Smooth muscle cell of the pulmonary artery (primary cell): ENCODE measurements at places on chromosomes 2 and 18. TPM values are rescaled to one million over a fixed set of nuclear protein-coding genes. Genes with fewer than 3 reads are reported as not detected.

CRYGC gene
- total RNA-seq, result not detected in 2 replicates

IL1R1 gene
- total RNA-seq, result 109 and 129 TPM in 2 replicates

LYPD1 gene
- 12.8 and 13.7 TPM in 2 replicates for total RNA-seq

GNLY gene
- total RNA-seq, result 0.07 TPM in 1 of 2 replicates, not detected in the other

TUBB6 gene
- total RNA-seq, result 702 and 783 TPM in 2 replicates

PMAIP1 gene
- total RNA-seq, result 2.1 and 4.4 TPM in 2 replicates

CCBE1 gene
- 41.6 and 48.7 TPM in 2 replicates for total RNA-seq

PTPRN gene
- 23.5 and 45.4 TPM in 2 replicates for total RNA-seq

MRPS9 gene
- 12.9 and 13.6 TPM in 2 replicates for total RNA-seq
